Hematopoietic multipotent progenitor cell treated with erythropoietin and hydrocortisone succinate and interleukin-3 and kit ligand, for 6 days (in vitro differentiated cells): ENCODE measurements at places on chromosomes 2 and 18.
A peak's percentile ranks its signal among the peaks of the same experiment; 100 is the strongest.

DNA sequence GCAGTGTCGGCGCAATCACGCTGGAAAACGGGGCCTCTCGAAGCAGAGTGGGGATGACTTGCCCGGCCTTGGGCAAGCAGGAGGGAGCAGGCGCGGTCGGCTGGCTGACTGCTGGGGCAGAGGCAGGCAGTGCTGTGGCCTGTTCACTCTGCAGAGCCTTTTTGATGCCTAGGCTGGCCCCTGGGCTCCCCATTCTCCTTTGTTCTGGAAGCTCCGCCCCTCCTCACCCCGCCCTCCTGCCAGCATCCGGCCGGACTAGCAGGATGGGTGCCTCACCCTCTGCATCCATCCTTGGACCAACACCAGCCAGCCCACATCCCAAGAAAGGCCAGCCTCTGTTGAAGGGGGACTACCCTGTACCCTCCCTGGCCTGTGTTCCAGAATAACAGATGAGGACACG lies at the start of gene ASPRV1:
ASPRV1 (minus strand) TSS at position 136 of the 400 bp plus-strand sequence. CDS start 195 bp downstream, outside the sequence.
- no peak for DNase-seq

DNA sequence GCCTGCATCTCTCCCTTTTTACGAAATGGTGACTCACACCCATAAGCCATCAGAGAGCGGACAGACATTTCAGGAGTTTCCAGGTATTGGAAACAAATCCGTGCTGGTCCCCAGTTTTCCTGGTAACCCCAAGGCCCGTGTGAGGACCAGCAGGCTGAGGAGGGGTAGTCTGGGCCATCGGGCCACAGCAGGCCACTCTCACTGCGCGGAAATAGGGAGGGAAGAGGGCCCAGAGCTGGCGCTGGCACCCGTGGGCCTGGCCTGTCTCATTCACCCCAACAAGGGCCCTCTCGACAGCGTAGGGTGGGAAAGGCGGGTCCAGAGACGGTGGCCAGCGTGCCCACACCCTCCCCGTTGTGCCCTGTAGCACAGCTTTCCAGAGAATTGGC lies 13.7 kb upstream of the FAHD2A start:
- no peak for DNase-seq

GRCh38 chr2:881204-881918 lies 69.3 kb upstream of the SNTG2 start:
- no peak for DNase-seq

GRCh38 chr18:10514082-10514481 lies 11.7 kb upstream of the NAPG start:
- DNase-seq = no peak

DNA sequence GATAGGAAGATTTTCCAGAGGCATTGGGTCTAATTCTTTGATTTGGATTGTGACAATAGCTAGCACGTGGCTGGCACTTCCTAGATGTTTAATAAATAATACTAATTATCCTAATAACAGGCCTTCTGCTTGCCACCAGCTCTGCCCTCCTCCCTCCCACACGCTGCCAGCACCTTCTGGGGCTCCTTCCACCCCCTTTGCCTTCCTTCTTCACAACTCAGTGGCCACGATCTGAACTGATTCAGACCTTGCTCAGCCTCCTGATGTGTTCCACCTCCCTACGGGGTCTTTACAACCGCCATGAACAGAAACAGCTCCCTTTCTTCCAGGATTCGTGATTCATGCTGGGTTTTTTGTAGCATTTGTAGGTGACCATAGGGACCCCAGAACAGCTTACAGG lies 310.3 kb upstream of the HS6ST1 start:
- no peak for DNase-seq

GRCh38 chr18:63725682-63726480 lies 23.1 kb downstream of the SERPINB11 start:
- DNase-seq = no peak

DNA sequence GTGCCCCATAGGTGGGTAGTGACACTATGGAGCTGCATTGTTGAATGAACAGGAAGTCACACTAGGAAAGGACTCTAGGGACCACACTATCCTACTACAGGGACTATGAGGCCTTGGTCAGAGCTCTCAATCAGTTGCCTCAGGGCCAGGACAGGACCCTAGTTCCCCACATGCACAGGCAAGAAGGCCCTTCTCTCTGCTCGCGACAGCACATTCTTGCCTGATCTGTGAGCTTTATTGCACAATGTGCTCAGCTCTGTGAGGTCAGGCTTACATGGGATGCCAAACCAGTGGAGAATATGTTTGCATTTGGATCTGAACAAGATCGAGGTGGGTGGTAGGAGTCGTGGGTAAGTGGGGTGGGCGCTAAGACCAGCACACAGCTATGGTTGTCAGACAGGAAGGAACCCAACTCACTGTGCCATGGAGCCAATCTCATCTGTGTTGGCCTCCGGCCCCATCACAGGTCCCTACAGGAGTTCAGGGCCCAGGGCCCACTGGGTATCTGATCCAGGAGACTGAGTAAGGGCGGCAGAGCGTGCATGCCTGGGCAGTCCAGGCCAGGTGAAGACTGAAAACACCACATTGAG lies 8.0 kb downstream of the PCARE start:
- peak; percentile 3 for DNase-seq

DNA sequence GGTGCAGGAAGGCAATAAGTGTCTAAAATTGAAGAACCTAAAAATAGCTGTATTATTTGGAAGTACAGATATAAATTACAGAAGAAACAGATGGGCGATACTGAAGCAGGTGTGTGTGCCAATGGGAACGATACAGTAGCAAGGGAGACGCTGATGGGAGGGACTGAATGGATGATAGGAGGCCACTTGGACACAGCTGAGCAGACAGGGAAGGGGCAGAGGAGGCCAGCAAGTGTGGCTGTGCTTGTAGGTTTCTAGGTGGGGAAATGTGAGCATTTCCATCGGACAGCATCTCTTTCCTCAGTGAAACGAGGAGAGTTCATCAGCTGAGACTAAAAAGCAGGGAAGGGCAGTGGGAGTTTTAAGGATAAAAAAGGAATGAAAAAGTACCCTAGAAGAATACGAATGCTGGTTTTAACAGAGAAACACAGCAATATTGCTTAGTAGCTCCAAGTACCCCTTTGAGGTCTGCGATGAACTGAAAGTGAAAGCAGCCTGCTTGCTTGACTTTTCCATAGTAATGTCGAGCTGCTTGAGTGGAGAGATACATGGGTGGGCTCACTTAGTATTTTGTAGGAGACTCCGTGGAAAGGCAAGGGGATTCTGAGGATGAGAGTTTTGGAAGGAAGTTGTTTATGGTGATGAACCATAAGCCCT lies 91.7 kb upstream of the EPC2 start:
- DNase-seq = peak; percentile 56

DNA sequence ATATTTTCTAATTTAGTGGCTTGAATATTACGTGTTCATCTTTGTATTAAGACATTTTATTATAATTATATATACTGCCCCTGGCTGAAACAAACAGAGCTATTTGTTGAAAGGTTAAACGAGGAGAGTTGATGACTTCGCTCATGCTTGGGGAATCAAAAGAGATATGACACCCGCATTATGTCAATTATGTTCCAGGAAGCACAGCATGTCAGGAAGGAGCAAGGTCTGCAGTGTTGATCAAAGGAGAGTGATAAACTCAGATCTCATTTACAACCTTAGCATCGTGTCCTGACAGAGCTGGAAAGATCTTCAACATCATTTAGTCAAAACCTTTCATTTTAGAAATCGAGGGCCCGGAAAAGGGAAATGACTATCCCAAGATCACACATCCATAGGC lies 510.1 kb downstream of the TDRD15 start:
- no peak for DNase-seq

GRCh38 chr2:1132328-1132969 lies 181.8 kb downstream of the SNTG2 start:
- no peak for DNase-seq

DNA sequence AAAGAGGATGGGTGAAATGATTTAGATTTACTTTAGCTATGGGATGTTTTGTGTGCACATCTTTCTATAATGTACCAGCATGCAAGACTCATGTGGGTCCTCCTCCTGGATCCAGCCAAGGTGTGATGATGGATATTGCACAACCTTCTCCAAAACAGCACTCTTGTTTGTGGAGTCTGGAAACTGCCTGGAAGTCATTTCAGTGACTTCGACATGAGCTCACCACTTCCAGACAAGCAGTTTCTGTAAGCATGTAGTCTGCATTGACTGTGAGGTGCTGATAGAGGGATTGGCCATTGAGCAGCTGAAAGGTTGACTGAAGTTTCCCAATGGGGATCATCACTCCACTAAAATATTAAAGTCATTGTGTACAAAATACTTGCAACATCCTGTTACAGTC lies 154.0 kb downstream of the TRIB2 start:
- no peak for DNase-seq

DNA sequence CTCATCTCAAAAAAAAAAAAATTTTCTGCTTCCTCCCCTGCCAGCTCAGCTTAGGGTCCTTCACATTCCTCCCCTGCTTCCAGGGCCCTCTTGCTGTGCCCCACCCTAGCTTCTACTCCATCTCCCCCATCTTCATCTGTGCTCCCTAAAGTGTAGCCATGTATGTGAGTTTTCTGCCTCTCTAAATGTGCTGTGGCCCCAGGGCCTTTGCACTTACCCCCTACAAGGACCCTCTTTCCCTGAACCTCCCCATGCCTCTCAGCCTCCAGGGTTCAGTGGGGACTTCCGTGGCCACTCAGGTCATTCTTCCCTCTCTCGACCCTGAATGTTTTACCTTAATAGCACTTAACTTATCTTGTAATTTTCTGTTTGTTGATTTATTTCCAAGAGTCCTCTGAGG lies 6.2 kb upstream of the ARHGEF4 start:
- DNase-seq = no peak

DNA sequence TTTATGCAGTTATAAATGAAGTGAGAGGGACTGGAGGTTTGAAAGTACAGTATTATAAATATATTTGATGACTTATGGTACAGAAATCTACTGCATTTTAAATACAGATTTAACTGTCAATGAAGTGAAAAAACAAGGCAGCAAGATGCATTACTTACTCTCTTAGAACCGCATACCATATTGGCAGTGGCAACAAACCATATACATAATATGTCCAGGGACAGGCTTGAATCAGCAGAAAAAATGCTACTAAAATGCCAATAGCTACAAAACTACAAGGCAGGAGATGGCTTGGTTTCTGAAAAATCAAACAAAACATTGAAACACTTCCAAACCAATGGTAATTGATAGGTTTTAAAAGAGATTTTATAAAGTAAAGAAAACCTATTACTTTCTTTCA lies 77.2 kb downstream of the PIGN start:
- DNase-seq = no peak

- no peak for DNase-seq
Observed at GRCh38 chr2:72789241-72789640, 36.6 kb downstream of the EXOC6B start.

GRCh38 chr2:174503161-174503809 lies 16.5 kb upstream of the GPR155 start:
- no peak for DNase-seq

GRCh38 chr2:28437149-28437835 lies 44.6 kb downstream of the FOSL2 start:
- no peak for DNase-seq

DNA sequence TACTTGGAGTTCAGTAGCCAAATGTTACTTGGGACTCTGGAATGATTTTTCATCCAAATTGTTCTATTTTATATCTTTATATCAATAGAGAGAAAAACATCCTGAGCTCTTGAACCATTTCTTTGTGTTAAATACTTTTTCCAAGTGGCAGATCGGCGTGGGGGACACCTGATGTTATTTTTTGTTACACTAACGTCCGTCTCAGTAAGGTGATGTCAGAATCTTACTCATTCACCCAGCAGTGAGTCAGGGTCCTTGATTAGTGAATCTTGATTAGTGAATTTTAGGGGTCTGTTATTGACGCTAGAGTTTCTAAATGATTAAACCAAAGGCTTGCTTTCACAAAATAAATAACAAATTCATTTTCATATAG lies 1.7 kb downstream of the MIB1 start:
- DNase-seq = no peak

DNA sequence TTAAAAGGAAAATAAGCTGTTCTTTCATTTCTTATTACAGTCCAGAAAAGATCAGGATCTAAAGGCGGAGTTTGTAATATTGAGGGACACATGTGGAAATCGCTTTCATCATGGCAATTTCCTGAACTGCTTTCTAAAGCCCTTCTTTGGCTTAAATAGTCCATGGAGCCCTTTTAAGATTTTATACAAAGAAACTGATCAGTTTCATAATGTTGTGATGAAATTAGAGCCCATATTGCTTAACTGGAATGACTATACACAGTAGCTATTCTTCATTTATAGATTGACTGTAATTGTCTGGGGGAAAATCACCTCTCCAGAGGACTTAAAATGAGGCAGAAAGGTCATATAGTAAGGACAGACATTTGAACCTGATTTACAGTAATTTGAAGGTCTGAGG lies 322.2 kb downstream of the ETAA1 start:
- DNase-seq = no peak

GRCh38 chr18:50749421-50749820 lies 70.4 kb downstream of the MRO start:
- no peak for DNase-seq

DNA sequence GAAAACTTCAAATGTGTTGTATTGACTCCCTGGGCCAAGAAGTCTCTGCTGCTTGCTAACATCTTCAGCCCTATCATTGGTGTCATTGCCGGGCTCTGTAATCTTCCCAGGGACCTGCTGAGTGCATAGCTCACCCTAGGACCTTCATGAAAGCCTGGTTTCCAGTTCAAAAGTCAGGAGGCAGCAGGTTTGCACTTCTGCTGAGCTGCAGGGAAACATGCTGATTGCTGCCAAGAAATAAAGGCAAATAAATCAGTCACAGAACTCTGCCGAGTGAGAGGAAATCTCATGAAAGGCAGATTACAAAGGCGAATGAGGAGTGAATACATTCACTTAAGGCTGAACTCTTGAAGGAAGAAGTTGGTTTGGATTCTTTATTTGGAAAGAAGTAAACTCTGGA lies 1947.6 kb upstream of the CELF4 start:
- DNase-seq = no peak

DNA sequence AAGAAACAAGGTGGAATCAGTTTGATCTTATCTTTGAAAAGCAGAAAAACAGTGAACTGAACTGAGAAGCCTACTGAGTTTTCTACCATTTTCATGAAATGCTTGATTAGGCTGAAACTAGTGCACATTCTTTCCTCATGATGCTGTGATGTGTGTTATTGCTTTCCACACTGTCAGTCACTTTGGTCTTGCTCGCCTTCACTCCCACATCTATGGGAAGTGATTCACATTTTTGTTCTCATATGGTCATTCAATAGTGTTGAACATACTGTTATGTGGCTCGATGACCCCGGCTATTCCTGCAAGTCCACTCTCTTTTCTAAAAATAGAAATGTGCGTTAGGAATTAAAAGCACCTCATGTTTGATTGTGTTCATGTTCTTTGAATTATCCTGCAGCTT lies 129.7 kb downstream of the TGIF1 start:
- DNase-seq = no peak

DNA sequence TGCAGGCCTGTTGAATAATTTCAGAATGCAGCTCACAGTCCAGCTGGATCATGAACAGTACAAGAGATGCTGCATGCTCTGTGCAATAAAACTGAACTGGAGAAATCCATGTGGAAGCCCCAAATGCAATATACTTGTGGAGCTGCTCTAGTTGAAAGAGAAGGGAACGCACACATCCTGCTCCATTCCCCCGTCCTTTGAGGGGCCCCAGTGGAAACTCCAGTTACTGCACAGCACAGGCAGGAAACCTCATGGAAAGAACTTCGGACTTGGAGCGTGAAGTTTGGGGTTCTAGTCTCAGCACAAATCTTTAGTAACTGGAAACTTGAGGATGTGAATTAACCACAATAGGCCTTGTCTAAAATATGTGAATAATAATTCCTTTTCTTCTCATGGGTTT lies 73.2 kb downstream of the PLA2R1 start:
- no peak for DNase-seq
